Frontal cortex (tissue), 4 donors: ENCODE measurements at places on chromosomes 13 and 19. TPM values are rescaled to one million over a fixed set of nuclear protein-coding genes. Genes with fewer than 3 reads are reported as not detected.

- DNase-seq = peak; percentile 39
Observed at GRCh38 chr19:13459351-13459750, 46.9 kb downstream of the CACNA1A start.

DNA sequence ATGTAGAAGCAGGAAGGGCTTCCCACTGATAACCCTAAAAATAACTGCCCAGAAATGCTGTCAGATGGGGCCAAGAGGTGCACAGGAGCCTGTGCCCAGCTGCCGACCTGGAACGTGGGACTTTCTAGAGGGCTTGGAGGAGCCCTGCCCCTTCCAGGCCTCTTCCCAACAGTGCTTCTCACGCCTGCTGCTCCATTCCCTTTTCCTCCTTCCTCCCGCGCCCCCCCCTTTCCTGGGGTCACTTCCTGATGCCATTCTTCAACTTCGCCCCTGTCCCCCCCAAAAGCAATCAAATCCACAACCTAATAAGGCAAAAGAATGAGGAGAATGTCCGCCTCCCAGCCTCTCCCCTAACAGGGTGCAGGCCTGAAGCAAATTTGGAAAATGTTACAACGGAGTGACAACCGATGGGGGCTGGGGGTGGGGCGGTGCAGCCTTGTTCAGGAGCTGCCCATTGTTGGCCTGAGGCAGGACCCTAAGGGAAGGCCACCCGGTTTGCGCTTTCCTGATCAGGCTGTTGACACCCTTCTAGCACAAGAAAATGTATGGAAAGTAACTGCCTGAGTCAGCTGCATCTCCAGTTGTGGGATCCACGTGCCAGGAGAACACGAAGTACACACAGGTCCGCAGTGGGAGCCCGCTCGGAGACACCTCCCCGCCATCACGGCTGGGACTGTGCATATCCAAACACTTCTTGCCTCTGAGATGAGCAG is 18.7 kb downstream of the ACTN4 start:
- no peak for DNase-seq

DNA sequence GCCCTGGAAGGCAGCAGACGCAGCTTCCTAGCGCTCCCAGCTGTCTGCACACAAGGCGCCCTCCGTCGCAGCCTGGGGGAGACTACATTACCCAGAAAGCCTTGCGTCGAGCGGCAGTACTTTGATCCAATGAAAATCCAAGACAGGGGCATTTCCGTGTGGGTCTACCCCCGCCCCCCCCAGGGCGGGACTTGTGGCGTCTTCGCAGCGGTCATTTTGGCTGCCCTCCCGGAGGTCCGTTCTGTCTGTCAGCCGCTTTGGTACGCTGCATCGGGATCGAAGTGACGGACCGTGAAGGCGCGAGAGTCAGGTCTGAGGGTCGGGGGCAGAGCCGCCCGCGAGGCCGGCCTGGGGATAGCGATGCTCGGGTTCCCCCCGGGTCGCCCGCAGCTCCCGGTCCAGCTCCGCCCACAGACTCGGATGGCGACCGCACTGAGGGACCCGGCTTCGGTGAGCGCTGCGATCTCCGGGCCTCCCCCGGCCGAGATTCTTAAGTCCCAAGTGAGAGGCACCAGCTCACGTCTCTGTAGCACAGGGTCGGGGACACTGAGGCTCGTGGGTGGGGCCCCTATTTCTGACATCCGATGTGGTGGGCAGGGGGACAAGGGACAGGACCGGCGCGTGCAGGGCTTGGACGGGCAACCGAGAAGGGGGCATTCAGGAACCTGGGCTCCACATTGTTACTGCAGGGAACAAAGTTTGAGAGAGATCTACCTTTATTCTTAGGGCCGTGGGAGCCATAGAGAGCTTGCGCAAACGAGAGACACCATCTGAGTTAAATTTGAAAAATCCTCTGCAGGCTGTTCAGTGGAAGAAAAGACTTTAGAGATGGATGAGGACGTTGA is at the start of gene ZNF211:
Gene ZNF211, plus strand, starts transcription at position 182 of the 845 bp plus-strand sequence. Its CDS starts 179 bp downstream, at position 361.
- peak; percentile 84 for DNase-seq

GRCh38 chr13:46389457-46390451 is 2.7 kb upstream of the RUBCNL start:
- peak; percentile 79 for DNase-seq

LRRC63 gene
- total RNA-seq = 2.0 TPM

- DNase-seq = no peak
Observed at GRCh38 chr13:50161052-50161451, 145.8 kb downstream of the KCNRG start.

DNA sequence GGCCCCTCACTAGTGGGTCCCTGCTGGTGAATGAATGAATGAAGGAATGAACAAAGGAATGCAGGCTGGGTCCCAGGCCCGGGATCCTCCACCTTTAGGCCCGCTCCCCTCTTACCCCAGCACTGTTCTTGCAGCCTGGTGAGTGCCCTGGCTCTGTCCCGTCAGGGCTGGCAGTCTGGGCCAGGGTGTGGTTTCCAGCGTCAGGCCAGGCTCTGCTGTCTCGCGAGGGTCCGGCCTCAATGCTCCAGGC is 317 bp downstream of the LYL1 start:
- DNase-seq = no peak

MBD3L3 gene
- not detected for total RNA-seq
